Activated naive CD4-positive, alpha-beta T cell treated with anti-CD3 and anti-CD28 coated beads, Interleukin-2, amount 50 U/mL, for 16 hours (primary cell): ENCODE measurements at places on chromosomes 4 and X.

DNA sequence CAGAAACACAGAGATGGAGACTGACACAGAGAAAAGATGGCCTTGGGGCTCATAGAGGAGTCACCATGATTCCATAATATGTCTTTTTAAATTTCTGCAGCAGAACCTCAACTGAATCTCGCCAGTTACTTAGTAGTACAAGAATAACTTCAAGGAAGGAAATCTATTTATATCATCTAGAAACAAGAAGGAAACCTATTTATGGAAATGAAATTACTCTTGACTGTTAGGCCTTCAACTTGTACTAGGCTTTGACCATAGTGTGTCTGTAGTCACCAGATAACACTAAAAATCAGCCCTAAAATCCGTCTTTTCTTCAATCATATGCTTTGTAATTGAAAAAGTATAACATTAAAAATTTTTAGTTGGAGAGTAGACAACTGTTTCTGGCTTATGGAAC, 740.4 kb downstream of the TRIML1 start:
- DNase-seq, result no peak

- DNase-seq, result no peak
Measured at GRCh38 chrX:1903236-1903935, 288.5 kb downstream of the ASMT start.

DNA sequence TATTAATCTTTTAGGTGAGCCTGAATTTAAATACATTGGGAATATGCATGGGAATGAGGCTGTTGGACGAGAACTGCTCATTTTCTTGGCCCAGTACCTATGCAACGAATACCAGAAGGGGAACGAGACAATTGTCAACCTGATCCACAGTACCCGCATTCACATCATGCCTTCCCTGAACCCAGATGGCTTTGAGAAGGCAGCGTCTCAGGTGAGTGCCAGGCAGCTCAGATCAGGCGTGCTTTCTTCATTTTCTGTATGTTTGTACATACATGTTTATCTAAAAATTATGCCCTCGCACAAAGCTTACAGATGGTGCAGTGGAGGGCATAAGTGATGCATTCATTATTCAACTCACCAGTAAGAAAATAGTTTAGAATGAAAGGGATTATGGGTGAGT, 85.6 kb downstream of the CPE start:
- no peak for DNase-seq

DNA sequence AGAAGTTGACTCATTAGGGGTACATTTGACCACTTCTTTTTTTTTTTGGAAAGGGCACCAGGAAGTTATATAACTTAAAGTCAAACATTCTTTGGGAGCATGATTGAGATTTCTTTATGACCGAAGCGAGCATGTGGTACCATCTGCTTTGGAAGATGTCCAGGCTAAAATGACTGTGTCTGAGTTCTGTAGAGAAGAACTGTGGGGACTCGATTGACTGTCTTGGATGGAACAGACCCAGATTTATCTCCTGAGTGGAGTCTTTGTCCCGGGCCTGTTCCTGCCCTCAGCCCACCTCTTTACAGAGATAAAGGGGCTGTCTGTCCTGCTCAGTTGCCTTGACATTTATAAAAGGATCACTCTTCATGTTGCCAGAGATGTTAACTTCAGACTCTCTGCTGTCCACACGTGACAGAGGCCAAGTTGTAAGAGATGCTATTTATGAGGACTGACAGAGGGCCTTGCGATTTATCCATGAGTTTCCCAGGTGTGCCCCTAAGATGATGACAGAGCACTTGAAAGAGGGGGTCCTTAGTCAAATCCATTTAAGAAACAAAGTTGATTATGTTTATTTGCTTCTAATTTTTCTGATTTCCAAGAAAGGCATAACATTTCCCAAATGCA, 16.8 kb downstream of the SMIM20 start:
- DNase-seq, result no peak

DNA sequence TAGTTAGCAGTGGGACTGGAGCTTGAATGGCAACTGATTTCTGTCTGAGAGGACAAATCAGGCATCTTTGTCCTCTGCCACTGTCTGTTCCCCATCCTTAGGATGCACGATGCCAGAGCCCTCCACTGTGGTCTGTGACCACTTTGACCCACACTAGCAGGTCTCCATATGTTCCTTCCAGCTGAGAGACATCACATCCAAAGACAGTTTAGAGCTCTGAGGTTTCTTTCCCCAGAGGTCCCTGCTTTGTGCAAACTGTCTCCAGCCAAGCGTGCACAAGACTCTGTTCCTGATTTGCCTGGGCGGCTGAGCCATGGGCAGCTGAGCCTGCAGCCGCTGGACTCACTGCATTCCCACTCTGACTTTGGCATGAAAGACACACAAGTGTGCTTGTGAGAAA, 98.0 kb downstream of the PTTG2 start:
- DNase-seq, result no peak

DNA sequence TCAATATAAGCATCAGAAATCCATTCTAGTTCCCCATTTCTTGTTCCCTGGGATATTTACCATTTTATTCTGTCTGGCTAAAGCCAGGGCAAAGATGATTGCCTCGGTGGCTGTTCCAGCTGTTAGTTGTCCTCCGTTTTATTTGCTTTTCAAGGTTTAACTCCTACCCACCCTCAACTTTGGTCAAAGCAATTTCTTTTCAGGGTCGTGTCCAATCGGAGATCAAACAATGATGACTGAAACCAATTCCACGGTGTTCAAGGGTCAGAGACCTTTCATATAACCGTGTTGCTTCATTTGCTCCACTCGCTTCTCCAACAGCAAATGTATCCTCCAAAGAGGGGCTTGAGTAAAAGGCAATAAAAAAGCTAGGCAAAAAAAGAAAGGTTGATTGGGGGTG, 193.5 kb upstream of the FTHL17 start:
- no peak for DNase-seq

DNA sequence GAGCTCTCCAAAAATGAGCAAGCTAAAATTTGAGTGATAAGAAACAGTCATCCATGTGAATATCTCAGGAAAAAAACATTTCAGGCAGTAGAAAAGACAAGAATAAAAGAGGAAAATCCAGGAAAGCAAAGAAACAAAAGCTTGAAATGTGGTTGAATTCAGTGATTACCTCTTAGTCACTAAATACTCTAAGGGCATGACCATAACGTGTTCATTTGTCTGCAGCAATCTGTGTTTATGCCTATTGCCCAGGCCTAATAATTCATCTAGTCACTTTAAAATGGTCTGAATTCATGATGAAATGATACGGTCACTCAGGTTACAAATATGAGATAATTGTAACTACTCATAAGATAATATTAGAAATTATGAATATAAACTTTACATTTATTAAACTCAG, 837.9 kb downstream of the STPG2 start:
- DNase-seq, result no peak

DNA sequence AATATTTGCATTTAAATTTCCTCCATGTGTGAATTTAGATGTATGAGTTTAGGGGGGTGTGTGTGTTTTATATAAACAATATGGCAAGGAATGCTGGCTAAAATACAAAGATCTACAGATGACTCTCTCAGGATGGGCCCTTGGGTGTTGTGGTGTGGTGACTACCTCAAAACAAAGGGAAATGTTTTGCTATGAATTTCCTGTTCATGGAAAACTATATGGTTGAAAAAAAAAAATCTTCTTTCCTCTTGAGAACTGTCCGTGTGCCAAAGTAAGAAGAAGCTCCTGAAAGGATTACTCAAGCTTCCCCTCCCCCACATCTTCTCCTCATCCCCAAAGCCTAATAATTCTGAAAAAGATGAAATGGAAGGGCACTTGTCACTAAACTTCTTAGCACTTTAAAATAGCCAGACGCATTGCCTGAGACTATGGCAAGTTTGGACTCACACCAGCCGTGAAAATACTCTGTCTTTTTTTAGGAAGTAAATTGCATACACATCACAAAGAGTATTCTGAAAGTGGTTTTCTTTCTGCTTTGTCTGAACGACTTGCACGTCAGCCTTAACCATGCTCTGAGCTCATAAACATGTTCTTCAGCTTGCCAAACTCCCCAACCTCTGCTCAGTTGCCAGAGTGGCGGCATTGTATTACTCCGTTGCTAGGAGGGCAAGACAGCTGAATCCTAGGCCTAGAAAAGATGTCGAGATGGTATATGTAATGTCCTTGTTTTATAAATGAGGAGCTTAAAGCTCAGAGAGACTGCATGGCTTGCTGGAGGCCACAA, 250.4 kb upstream of the JADE1 start:
- DNase-seq, result no peak

- DNase-seq, result no peak
Measured at GRCh38 chr4:54395013-54395527, 166.0 kb downstream of the PDGFRA start.

DNA sequence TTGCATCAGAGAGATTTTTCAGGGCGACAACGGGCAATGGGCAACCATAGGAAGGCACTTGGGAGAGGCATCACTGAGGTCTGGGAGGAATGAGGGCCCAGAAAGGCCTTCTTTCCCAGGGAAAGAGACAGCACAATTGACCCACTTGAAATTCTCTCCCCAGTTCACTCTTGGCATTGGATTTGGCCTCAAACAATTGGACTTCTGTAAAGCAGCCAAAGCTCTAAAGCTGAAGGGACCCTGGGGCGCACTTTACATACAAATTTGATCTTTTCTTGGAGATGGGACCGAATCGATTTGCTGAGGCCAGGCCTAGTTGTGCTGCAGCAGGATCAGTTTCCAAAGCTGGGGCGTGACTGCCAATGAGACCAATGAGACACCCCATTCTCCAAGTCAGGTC, 3.2 kb downstream of the ARHGAP36 start:
- no peak for DNase-seq

- DNase-seq, result peak; percentile 56
Measured at GRCh38 chrX:69285881-69286564, 120.8 kb upstream of the PJA1 start.

DNA sequence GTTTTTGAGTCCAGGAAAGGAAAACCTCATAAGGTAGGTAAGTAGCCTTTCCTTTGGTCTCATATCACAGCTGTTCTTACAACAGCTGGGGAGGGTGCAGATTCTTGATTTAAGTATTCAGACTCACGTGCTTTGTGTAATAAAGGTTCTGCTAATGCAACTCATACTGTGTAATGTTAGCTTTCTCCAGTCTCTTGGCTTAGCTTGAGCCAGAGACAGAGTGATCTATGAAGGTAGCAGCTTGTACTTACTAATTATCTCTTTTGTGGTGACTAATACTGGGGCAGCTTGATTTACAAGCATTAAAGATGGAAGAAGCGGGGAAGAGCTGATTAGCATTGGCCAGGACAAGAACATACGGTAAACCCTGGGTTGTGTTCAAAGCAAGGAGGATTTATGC, 80.3 kb downstream of the LNX1 start:
- no peak for DNase-seq

GRCh38 chr4:10803713-10804343, 119.3 kb upstream of the CLNK start:
- DNase-seq, result no peak

DNA sequence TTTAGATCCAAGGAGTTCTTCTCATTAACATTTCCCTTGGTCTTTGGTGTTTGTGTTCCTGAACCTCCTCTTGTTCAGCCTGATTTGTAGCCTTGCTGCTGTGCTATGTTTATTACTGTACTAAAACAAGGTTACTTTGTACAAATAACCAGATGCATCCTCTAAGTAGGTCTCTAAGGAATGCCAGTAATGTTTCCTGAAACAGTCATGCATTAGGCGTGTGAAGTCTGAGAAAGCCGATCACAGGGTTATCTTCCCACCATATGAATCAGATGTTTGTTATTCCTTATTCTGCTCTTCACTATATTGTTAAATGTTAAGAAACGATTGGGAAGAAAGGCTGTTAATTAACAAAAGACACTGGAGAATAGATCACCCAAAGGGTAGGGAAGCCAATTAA, 66.9 kb downstream of the GALNTL6 start:
- DNase-seq, result no peak

- DNase-seq, result no peak
Measured at GRCh38 chr4:18931643-18932377, 910.3 kb upstream of the LCORL start.

GRCh38 chrX:17409566-17410290, 34.7 kb downstream of the NHS start:
- no peak for DNase-seq

GRCh38 chrX:129984111-129984958, 1.9 kb downstream of the BCORL1 start:
- DNase-seq, result peak; percentile 31

DNA sequence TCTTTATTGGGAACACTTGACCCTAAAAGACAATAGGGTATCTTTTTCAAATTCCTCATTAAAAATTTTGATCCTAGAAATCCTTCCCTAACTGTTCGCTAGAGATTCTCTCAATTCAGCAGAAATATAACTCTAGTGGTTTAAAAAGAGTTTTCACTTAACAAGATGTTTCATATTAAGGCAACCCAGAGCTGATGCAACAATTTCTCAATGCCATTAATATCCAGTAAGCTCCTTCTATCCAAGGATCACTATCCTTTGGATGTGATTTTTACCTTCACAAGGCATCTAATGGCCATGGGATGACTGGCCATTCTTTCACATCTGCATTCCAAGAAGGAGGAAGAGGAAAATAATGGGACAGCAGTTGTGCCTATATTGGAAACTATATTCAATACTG, 183.4 kb downstream of the ANKRD50 start:
- no peak for DNase-seq

DNA sequence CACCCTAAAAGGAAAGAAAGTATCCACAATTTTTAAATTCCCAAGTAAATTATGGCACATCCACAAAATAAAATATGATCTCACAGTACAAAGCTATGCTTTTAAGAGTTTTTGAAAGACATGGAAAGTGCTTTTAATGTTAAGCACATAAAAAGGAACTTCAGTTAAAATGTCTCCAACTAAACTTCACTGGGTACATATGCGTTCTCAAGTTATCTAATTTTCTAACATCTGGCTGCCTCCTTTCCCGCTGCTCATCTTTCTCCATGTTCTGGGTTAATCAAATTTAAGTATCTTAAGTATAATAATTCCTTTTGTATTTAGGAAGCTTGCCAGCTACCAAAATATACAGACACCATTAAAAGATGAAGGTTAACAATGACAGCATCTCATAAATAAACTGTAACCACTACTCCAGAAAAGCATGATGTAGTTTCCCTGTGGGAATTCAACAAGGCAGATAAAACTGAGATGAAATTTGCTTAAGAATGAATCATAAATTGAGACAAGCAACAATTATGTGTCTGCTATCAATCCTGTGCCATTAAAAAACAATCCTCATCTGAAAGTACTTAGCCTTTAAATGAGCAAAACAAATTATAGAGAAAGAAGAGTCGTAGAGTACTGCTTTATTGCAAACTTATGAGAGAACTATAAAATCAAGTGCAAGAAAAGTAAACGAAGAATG, 25.1 kb downstream of the PRSS12 start:
- DNase-seq, result no peak

DNA sequence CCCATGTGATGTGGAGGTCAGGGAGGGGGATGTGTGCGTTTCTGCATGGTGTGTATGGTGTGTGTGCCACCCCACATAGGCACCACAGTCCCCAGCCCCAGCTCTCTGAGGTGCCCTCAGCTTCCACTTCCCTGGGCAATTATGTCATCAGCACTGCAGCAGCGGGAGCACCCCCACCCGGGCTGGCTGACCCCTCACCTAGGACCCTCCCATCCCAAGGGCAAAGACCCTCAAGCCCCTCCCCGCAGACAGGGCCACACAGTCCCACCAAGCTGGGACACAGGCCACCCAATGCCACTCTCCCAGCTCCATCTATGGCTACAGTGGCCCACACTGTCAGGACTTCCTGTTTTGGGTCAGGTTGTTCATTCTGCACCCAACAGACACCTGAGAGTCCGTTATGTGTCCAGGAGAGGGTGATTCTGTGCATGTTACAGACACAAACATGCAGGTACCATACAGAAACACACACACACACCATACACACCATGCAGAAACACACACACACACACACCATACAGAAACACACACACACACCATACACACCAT, 75.2 kb downstream of the JAKMIP1 start:
- no peak for DNase-seq
